AG04449 (cell line): ENCODE measurements at places on chromosomes 6 and 20.

- no peak for DNase-seq
Measured at GRCh38 chr20:51345601-51346101, 196.9 kb downstream of the NFATC2 start.

GRCh38 chr6:47376930-47377329 is 67.2 kb upstream of the TNFRSF21 start:
- no peak for DNase-seq

GRCh38 chr6:41733707-41734665 is 1.4 kb downstream of the TFEB start:
- no peak for DNase-seq

GRCh38 chr6:165653196-165653595 is 9.8 kb downstream of the PDE10A start:
- no peak for DNase-seq
